ENCODE measurements at places on chromosomes 6 and 20. TPM values are rescaled to one million over a fixed set of nuclear protein-coding genes. Genes with fewer than 3 reads are reported as not detected.

- no peaks in the 10 kb centered on the region for H3K36me3 ChIP-seq
- H3K4me1 ChIP-seq, result no peaks in the 10 kb centered on the region
- H3K27ac ChIP-seq, result no peak overlapping the region
- H3K4me3 ChIP-seq, result no peak overlapping the region
Measured at GRCh38 chr6:104572901-104573300, 286.8 kb downstream of the HACE1 start.

DNA sequence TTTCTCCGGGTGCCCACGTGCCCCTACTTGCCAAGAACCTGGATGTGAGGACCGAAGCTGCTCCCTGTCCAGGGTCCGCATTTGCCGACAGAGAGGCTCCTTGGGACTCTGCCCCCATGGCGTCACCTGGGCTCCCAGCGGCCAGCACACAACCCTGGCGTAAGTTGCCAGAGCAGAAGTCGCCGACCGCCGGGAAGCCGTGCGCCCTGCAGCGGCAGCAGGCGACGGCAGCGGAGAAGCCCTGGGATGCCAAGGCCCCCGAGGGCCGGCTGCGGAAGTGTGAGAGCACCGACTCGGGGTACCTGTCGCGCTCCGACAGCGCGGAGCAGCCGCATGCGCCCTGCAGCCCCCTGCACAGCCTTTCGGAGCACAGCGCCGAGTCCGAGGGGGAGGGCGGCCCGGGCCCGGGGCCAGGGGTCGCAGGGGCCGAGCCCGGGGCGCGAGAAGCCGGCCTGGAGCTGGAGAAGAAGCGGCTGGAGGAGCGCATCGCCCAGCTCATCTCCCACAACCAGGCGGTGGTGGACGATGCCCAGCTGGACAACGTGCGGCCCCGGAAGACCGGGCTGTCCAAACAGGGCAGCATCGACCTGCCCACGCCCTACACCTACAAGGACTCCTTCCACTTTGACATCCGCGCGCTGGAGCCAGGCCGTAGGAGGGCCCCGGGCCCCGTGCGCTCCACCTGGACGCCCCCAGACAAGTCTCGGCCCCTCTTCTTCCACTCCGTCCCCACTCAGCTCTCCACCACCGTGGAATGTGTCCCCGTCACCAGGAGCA is 28.3 kb downstream of the ZNF831 start:
- H3K4me3 ChIP-seq, result no peak overlapping the region
- peaks cover 6% of the 10 kb centered on the region for H3K4me1 ChIP-seq
- H3K36me3 ChIP-seq, result no peaks in the 10 kb centered on the region
- no peak for DNase-seq
- H3K27ac ChIP-seq, result no peak overlapping the region

- DNase-seq, result no peak
- H3K36me3 ChIP-seq, result no peaks in the 10 kb centered on the region
- no peaks in the 10 kb centered on the region for H3K4me1 ChIP-seq
- H3K27ac ChIP-seq, result no peak overlapping the region
- peaks cover 11% of the 10 kb centered on the region for H3K27me3 ChIP-seq
Measured at GRCh38 chr20:63366390-63367365, 5.5 kb upstream of the CHRNA4 start.

DNA sequence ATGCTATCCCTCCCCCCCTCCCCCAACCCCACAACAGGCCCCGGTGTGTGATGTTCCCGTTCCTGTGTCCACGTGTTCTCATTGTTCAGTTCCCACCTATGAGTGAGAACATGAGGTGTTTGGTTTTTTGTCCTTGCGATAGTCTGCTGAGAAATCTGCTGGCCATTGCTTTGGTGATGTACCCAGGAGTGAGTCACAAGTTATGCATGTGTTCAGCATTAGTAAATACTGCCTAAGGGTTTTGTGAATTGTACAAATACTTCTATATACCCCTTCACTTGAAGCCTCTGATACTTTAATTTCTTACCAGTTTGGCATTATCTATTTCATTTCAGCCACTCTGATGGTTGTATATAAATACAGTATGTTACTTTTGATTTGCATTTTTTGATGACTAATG is 711.3 kb upstream of the GJE1 start:
- H3K27me3 ChIP-seq, result no peaks in the 10 kb centered on the region
- no peaks in the 10 kb centered on the region for H3K4me1 ChIP-seq
- H3K27ac ChIP-seq, result no peak overlapping the region
- H3K4me3 ChIP-seq, result no peak overlapping the region
- no peaks in the 10 kb centered on the region for H3K36me3 ChIP-seq

GRCh38 chr6:170243791-170244291 is 47.0 kb downstream of the DLL1 start:
- H3K36me3 ChIP-seq, result no peaks in the 10 kb centered on the region
- H3K4me1 ChIP-seq, result no peaks in the 10 kb centered on the region
- DNase-seq, result no peak
- peaks cover 6% of the 10 kb centered on the region for H3K27me3 ChIP-seq

DNA sequence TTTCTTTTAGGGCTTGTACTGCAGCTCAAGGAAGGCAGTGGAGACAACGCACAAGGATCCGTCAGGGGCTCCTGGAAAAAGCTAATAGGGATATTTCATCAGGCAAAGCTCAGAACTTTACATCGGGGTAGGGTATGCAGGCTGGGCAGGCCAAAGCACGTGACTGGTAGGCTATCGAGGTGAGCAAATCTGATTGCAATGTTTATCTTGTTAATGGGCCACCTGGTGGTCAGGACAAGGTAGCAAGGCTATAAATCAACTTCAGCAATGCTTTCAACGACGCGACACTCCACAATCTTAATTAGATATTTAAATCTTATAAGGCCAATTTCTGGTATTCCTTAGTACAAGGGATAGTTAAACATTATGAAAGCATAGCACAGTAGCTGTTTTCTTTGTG is 1302.8 kb upstream of the EYS start:
- H3K36me3 ChIP-seq, result no peaks in the 10 kb centered on the region
- no peak for DNase-seq
- H3K27ac ChIP-seq, result no peak overlapping the region
- H3K27me3 ChIP-seq, result no peaks in the 10 kb centered on the region

DNA sequence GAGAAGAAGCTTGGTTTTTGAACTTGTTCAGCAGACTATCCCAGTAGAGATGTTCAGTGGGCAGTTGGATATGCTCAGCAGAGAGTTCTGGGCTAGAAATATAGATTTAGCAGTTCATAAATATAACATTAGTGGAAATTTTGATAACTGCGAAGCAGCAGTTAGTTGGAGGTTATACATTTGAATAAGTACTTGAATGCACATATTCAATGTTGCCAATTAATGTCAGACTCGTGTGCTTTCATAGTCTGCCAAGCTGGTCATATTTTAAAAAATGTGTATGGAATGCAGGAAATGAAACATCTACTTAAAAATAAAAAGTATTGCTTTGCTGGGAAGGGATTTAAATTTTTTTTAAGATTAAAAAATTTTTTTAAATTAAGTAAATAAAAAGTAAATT is 92.5 kb upstream of the E2F3 start:
- H3K36me3 ChIP-seq, result no peaks in the 10 kb centered on the region
- DNase-seq, result no peak
- no peaks in the 10 kb centered on the region for H3K4me1 ChIP-seq
- H3K27me3 ChIP-seq, result peaks cover 2% of the 10 kb centered on the region

DNA sequence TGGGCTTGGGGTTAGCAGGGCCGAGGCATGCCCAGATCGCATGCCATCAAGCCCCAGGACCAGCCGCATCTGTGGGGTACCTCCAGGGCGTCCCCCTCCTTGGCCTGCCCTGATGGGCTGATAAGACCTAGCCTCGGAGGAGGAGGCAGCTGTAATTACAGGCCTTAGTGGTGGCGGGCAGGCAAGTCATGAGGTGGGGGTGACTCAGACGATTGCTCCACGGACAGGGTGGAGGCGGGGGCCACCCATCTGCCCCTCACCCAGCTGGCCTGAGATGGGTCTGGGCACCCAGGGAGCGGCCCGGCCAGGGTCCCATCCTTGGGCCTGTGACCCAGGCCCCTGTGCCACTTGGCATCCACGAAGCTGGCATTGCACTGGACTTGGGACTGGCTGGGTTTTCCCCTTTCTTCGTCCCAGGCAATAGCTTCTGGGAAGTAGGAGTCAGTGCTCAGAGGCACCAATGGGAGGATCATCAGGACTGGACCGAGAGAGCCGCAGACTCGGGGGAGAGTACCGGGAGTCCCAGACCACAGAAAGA is 57.5 kb downstream of the CEBPB start:
- no peak for DNase-seq
- no peaks in the 10 kb centered on the region for H3K4me1 ChIP-seq
- H3K27me3 ChIP-seq, result no peaks in the 10 kb centered on the region
- H3K27ac ChIP-seq, result no peak overlapping the region

Gene JPH2
- 0.07 TPM for total RNA-seq

Gene PHF1
- 24.9 TPM for total RNA-seq
